RKO (cell line): ENCODE measurements at places on chromosomes 1 and 21.

- peak; percentile 4 for DNase-seq
These were observed 36.7 kb downstream of the CSMD2 start for GRCh38 chr1:34128186-34128889.

GRCh38 chr1:33844166-33844565 lies 19.7 kb upstream of the HMGB4 start:
- DNase-seq: no peak

DNA sequence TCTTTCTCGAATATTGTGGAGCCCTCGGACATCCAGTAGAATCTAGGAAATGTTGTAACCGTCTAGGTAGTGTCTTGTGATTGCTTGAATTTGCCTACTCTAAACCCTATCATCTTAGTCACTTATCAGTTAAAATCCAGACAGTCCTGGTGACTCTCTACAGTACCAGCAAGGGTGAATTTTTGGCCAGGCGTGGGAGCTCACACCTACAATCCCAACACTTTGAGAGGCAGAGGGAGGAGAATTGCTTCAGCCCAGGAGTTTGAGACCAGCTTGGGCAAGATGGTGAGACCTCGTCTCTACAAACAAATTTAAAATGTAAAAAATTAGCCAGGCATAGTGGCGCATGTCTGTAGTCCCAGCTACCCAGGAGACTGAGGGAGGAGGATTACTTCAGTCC lies 230.9 kb downstream of the CHRM3 start:
- no peak for DNase-seq

GRCh38 chr1:50975436-50975835 lies 5.4 kb downstream of the CDKN2C start:
- DNase-seq: no peak

DNA sequence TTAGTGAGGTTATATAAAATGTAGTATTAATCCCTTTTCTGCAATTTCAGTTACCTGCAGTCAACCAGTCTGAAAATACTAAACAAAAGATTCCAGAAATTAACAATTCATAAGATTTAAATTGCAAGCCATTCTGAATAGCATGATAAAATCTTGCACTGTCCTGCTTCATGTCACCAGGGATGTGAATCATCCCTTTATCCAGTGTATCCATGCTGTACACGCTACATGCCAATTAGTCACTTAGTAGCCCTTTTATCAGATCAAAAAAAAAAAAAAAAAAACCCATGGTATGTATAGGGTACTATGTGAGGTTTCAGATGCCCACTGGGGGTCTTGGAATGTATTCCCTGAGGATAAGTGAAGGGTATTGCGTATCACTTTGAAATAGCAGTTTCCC lies 191.3 kb upstream of the HP1BP3 start:
- DNase-seq: peak; percentile 15

- DNase-seq: no peak
These were observed 14.9 kb downstream of the ABCA4 start for GRCh38 chr1:94105957-94106529.

GRCh38 chr1:53730224-53730865 lies 8.6 kb downstream of the GLIS1 start:
- no peak for DNase-seq

DNA sequence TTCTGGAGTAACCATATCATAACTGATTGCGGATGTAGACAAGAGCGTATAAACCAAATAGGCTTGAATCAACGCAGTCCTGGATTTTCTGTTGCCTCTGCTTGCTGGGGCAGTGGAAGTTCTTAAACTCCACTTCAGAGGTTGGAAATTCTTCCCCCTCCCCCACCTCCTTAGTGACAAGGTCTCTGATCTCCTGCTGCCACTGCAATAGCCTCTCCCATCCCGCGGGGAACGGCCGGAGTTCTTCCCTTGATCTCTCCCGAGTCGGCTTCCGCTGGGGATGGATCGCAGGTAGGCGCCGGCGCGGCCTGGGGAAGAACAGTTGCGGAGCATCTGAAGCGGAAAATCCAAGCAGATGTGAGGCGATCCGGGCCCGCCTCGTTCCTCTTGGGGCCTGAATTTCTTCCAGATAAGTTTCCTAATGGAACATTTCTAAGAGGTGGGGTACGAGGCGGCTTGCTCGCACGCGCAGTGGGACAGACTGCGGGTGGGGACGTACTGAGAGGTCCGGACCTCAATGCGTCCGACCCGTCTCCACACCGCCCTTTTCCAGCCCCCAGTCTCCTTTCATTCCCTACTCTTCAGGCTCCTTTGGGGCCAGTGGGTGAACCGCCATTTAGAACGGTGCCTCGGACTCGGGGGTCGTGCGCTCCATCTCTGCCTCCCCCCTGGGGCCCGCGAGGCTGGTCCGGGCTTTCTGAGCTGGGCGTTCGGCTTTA lies 3.1 kb upstream of the SIM2 start:
- no peak for DNase-seq

GRCh38 chr1:53888681-53889080 lies 916 bp downstream of the YIPF1 start:
- no peak for DNase-seq

- DNase-seq: no peak
These were observed 33.9 kb downstream of the TMEM51 start for GRCh38 chr1:15187175-15188129.

DNA sequence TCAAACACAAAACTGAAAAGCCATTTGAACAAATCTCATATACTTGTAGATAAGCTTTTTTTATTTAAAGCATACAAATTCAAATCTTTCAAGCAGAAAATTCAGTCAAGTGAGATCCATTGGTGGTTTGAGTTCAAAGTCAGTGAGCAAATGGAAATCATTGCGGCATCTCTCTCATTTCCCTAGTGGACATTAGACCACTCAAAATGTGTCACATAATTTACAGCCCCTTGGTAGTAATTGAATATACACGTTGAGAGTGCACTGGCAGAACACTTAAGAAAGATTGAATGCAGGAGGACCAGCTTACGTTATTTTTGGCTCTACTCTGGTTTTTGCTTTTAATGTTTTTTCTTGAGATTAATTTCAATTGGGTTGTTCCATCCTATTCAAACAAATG lies 633.7 kb downstream of the USP25 start:
- DNase-seq: no peak

GRCh38 chr21:35201799-35202198 lies 152.7 kb upstream of the RUNX1 start:
- DNase-seq: no peak

- DNase-seq: no peak
These were observed 21.2 kb downstream of the S100A7 start for GRCh38 chr1:153439273-153439672.

DNA sequence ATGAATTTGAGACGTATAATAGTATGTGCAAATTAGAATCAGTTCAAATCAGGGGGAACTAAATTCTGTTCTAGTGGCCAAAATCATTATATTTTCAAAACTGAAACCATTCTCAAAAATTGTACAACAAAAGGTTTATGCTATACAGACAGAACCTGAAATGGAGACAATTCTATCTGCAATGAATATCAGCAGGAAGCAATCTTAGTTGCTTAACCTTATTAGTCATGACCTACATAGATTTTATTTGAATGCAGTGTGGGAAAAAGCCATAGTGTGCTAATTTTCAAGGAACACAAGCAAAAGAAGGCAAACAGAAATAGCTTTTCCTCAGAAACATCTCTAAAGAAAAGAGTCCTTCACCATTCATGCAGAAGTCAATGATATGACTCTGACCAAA lies 6.5 kb downstream of the AK5 start:
- DNase-seq: no peak

DNA sequence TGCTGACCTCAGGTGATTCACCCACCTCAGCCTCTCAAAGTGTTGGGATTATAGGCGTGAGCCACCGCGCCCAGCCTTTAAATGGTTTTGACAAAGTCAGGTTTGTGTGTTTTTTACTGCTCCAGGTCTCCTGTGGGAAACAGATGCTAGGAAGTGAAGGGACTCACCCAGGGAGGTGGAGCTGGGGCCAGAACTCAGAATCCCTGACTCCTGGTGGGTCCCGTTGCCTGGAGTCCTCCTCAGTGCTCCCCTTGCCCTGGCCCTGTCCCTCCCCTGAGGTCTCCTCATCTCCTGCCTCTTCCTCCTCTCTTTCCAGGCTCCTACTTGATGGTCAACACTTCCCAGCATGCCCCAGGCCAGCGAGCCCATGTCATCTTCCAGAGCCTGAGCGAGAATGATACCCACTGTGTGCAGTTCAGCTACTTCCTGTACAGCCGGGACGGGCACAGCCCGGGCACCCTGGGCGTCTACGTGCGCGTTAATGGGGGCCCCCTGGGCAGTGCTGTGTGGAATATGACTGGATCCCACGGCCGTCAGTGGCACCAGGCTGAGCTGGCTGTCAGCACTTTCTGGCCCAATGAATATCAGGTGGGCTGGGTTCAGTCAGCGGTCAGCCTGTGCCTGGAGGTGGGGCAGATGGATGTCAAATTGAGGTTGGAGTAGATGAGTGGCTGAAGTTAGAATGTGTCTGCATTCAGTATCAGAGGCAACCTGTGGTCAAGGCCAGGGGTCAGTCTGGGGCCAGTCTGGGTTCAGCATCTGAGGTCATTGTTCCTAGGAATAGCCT lies 22.1 kb downstream of the PTPRU start:
- no peak for DNase-seq
